B cell (primary cell): ENCODE measurements at places on chromosomes 4 and X. TPM values are rescaled to one million over a fixed set of nuclear protein-coding genes. Genes with fewer than 3 reads are reported as not detected.

CITED1 gene
- total RNA-seq, result not detected in 2 replicates

NAAA gene
- total RNA-seq, result 50.4 and 51.4 TPM in 2 replicates

- H3K27ac ChIP-seq, result no peak overlapping the region
- no peak for DNase-seq
- no peaks in the 10 kb centered on the region for H3K36me3 ChIP-seq
- H3K4me3 ChIP-seq, result no peak overlapping the region
- no peaks in the 10 kb centered on the region for H3K4me1 ChIP-seq
- H3K27me3 ChIP-seq, result no peaks in the 10 kb centered on the region
Measured at GRCh38 chr4:125944966-125945365, 630.2 kb downstream of the FAT4 start.

RLIM gene
- total RNA-seq, result 40.8 and 43.1 TPM in 2 replicates

DNA sequence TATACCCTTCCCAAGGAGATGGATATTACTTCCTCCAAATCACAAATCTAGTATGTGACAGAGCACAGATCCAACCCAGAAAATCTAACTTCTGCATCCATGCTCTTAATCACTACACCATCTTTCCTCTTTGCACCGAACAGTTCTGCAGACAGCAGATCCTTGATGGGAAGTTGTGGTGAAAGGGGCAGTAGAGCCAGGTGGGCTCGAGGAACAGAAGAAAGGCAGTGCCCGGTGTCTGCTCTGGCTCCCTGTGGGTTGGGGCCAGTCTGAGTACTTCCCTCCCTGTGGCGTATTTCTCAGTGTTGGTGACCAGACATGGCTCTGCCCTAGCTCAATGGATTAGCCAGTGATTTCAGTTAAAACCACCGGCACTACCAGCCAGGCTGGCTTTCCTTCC, 15.3 kb downstream of the HOPX start:
- no peaks in the 10 kb centered on the region for H3K27me3 ChIP-seq
- no peaks in the 10 kb centered on the region for H3K36me3 ChIP-seq
- H3K4me3 ChIP-seq, result no peak overlapping the region

DNA sequence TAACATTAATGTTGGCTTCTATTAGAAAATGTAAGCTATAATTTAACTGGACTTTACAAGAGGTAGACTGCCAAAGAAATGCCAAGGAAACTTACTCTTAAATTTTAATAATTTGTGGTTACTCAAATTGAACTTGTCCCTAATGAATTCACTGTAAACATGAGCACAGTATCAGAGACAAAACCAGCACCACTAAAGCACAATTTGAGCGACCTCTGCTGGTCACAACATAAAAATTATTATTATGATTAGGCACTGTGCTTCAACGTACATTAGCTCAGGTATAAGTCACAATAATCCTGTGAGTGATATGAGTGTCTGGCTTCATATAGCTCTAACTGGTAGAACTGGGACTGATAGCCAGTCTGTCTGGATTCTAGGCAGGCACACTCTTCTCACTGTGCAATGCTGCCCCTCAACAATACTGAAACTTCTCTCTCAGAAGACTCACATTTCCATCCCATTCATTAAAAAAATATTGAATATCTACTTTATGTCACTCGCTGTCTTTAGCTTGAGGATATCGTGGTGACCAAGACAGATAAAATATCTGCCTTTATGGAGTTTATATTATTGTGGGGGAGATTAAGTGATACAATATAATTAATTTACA, 8.0 kb downstream of the NUDT6 start:
- H3K27ac ChIP-seq, result no peak overlapping the region
- H3K4me1 ChIP-seq, result no peaks in the 10 kb centered on the region
- no peak overlapping the region for H3K4me3 ChIP-seq
- no peaks in the 10 kb centered on the region for H3K27me3 ChIP-seq
- DNase-seq, result no peak

DNA sequence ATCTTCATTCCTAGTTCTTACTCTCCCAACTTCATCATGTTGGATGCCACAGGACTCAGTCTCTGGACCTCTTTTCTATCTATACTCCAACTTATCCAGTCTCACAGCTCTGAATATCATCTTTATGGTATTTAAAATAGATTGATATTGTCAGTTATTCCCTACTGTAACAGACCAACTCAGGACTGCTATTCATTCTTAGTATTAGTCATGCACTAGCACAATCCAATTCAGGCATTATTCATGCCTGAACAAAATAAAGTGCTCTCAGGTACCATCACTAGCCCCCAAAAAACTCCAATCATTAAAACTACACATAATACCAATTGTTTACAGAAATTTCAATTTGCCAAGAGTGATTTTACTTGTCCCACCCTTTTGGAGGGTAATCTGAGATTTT, 37.7 kb downstream of the FRYL start:
- DNase-seq, result no peak
- H3K27ac ChIP-seq, result no peak overlapping the region
- H3K36me3 ChIP-seq, result no peaks in the 10 kb centered on the region
- peaks cover 15% of the 10 kb centered on the region for H3K4me1 ChIP-seq
- no peak overlapping the region for H3K4me3 ChIP-seq

ZAR1 gene
- total RNA-seq, result not detected in 2 replicates

- no peak overlapping the region for H3K27ac ChIP-seq
- H3K27me3 ChIP-seq, result no peaks in the 10 kb centered on the region
- H3K36me3 ChIP-seq, result peaks cover 3% of the 10 kb centered on the region
- H3K4me3 ChIP-seq, result no peak overlapping the region
- peaks cover 34% of the 10 kb centered on the region for H3K4me1 ChIP-seq
- no peak for DNase-seq
Measured at GRCh38 chrX:136712650-136713310, 64.8 kb downstream of the CD40LG start.

- peaks cover 59% of the 10 kb centered on the region for H3K36me3 ChIP-seq
- no peak for DNase-seq
- H3K27me3 ChIP-seq, result no peaks in the 10 kb centered on the region
- no peaks in the 10 kb centered on the region for H3K4me1 ChIP-seq
- H3K27ac ChIP-seq, result no peak overlapping the region
Measured at GRCh38 chr4:73152893-73153292, 83.4 kb upstream of the COX18 start.

GRCh38 chrX:20215565-20215964, 51.1 kb downstream of the RPS6KA3 start:
- H3K4me1 ChIP-seq, result no peaks in the 10 kb centered on the region
- peaks cover 5% of the 10 kb centered on the region for H3K36me3 ChIP-seq
- no peak overlapping the region for H3K4me3 ChIP-seq
- no peak overlapping the region for H3K27ac ChIP-seq
- H3K27me3 ChIP-seq, result no peaks in the 10 kb centered on the region
- no peak for DNase-seq

CT47B1 gene
- total RNA-seq, result not detected in 2 replicates

GTPBP6 gene
- total RNA-seq, result 69.0 and 72.9 TPM in 2 replicates

GRCh38 chr4:141215030-141215429, 5.7 kb upstream of the ZNF330 start:
- no peaks in the 10 kb centered on the region for H3K4me1 ChIP-seq
- no peak overlapping the region for H3K4me3 ChIP-seq
- DNase-seq, result no peak
- no peak overlapping the region for H3K27ac ChIP-seq
- H3K27me3 ChIP-seq, result peaks cover 4% of the 10 kb centered on the region

TBC1D8B gene
- 8.4 and 9.1 TPM in 2 replicates for total RNA-seq

TLR3 gene
- 0.10 TPM in 1 of 2 replicates, not detected in the other for total RNA-seq

- no peaks in the 10 kb centered on the region for H3K27me3 ChIP-seq
- DNase-seq, result no peak
- H3K4me1 ChIP-seq, result no peaks in the 10 kb centered on the region
- H3K36me3 ChIP-seq, result no peaks in the 10 kb centered on the region
Measured at GRCh38 chr4:105622269-105622668, 69.8 kb downstream of the ARHGEF38 start.

DNA sequence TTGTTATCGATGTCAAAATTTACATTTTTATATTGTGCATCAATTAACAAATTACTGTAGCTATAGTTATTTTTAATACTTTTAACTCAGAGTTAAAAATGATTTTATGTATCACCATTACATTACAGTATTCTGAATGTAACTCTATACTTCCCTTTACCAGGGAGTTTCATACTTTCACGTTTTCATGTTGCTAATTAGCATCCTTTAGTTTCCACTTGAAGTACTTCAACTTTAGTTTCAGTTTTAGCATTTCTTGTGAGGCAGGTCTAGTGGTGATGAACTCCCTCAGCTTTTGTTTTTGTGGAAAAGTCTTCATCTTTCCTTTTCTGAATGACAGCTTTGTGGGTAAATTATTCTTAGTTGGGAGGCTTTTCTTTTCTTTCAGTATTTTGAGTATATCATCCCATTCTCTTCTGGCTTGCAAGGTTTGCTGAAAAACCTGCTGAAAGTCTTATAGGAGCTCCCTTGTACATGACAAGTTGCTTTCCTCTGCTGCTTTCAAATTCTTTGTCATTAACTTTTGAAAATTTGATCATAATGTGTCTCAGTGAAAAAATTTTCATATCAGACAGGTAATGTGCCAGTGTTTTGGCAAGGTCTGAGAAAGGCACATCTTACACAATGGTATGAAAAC, 9.8 kb upstream of the CISD2 start:
- no peaks in the 10 kb centered on the region for H3K4me1 ChIP-seq
- H3K36me3 ChIP-seq, result no peaks in the 10 kb centered on the region
- H3K4me3 ChIP-seq, result no peak overlapping the region
- peak overlapping the region; percentile 12 for H3K27ac ChIP-seq

DACH2 gene
- not detected in 2 replicates for total RNA-seq

DNA sequence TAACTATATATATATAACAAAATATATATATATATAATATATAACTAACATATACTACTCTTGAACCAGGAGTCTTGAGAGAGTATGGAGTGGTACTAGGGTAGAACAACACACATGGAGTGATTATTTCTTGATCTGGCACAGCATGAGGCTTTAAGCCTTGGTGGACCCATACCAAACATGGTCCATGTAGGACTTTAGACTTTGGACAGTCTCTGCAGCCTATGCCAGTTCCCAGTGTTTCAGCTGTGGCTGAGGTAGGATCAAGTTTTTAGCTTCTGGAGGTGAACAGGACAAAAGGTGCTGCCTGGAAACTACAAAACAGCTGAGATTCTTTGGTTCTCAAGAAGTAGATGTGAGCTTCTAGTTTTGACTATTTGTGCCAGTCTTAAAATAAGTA, 20.6 kb downstream of the CORIN start:
- H3K4me3 ChIP-seq, result no peak overlapping the region
- H3K27ac ChIP-seq, result no peak overlapping the region
- no peaks in the 10 kb centered on the region for H3K4me1 ChIP-seq
- DNase-seq, result no peak
- no peaks in the 10 kb centered on the region for H3K27me3 ChIP-seq

ENAM gene
- total RNA-seq, result not detected in 2 replicates

DNA sequence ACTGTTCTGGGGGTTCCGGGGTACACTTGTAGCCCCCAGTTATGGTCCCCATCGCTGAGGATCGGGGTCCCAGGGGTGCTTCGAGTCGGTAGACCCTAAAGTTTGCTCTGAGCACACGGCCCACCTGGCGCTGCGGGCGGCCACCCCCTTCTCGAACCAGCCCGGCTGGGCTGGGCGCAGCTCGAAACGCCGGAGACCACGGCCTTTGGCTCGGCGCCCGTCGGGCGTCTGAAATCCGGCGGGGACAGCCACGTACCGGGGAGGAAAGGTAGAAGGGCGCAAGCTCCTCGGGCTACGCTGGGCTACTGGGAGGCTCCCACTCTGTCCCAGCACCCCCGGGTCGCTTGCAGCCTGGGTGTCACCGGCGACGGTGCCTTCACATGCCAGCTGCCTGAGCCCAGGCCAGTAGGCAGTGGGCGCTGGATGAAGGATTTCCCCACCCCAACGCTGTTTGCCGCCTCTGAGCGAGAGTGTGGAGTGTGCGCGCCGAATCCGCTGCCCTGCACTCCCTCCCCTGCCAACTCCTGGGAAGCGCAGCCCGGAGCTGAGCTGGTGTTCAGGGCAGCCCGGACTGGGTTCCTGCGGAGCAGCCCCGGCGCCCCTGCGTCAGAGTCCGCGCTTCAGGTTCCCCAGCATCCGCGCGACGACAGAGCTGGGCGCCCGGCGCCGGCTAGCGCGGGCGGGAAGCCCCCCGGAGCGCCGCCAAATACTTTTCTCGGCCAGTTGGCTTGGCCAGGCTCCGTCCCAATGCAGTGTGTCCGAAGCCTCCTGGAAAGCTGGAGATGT, 637 bp downstream of the MAMLD1 start:
- no peaks in the 10 kb centered on the region for H3K36me3 ChIP-seq
- no peaks in the 10 kb centered on the region for H3K27me3 ChIP-seq
- no peak overlapping the region for H3K27ac ChIP-seq
- H3K4me3 ChIP-seq, result peak overlapping the region; percentile 15

DNA sequence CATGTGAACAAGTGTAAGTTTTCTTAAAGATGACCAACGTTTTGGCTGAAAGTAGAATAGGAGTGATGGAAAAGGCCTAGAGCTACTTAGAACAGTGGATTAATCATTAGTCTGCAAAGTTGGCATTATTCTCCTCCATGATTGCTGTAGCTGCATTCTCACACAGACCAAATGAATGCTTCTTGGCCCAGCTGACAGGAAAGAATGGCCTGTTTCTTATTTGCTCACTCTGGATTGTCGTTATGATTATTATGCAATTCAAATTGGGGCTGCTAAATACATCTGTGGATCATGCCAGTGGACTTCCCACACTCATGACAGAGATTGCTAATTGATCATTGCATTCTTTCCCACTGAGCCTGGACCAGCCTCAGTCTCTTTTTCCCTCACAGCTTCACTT, 285.0 kb downstream of the STIM2 start:
- H3K27me3 ChIP-seq, result no peaks in the 10 kb centered on the region
- no peak for DNase-seq
- no peak overlapping the region for H3K27ac ChIP-seq

DNA sequence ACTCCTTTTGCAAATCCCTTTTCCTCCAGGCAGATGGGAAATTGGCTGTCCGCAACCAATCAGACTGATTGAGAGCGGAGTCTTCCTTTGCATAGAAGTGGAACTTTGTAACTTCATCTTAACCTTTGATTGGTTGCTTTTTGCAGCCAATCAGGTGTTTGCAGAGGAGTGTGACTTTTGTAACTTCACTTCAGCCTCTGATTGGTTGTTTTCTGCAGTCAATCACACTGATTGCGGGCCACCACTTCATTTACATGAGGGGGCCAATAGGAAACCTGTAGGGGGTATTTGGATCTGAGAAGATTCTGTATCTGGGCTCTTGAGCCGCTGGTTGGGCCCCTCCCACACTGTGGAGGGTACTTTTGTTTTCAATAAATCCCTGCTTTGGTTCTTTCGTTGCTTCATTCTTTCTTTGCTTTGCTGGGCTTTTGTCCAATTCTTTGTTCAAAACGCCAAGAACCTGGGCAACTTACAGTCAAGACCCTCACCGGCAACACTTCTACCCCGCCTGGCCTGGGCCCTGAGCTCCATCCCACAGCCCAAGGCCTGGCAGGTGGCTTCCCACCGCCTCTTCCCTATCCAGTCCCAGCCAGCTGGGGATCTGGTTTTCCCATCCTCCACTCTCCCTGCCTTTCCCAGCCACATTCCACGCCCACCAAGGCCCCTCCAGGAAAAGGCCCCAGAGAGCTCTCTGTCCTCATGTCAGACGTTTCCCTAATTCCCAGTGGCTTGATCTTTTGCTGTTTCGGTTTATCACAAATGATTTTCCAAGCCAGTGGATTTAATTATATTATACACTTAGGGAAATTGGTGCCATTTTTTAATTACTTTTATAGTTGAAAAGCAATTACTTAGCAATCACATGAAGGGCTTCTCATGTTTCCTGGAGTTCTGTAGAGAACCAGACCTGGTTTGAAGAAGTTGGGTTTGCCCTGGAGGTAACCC, 110.2 kb upstream of the STX18 start:
- no peak for DNase-seq
- H3K4me3 ChIP-seq, result no peak overlapping the region
- no peaks in the 10 kb centered on the region for H3K36me3 ChIP-seq
